NB4 (cell line): ENCODE measurements at places on chromosomes 16 and 17.

DNA sequence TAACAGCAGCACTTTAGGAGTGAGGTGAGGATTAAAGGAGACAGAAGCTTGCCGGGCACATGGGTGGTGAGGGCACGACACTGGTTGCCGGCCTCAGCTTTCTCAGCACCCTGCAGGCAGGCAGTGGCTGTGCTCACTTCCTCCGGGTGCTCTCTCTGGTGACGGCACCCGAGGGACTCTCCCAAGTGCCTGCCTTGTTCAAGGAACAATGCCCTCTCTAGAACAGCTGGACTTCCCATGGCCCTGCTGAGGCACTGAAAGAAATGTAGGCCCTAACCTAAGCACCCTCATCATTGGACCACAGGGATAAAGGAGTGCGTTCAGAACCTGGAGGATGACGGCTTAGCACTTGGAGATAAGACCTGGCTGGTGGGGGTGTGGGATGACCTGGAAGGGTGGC is 72.7 kb downstream of the N4BP1 start:
- peak; percentile 50 for DNase-seq

- DNase-seq, result no peak
These were observed 106.2 kb downstream of the SNX11 start for GRCh38 chr17:48213797-48214196.

GRCh38 chr17:67779098-67779672 is 46.1 kb upstream of the BPTF start:
- peak; percentile 47 for DNase-seq

GRCh38 chr17:32010114-32010513 is 2.9 kb downstream of the LRRC37B start:
- no peak for DNase-seq

DNA sequence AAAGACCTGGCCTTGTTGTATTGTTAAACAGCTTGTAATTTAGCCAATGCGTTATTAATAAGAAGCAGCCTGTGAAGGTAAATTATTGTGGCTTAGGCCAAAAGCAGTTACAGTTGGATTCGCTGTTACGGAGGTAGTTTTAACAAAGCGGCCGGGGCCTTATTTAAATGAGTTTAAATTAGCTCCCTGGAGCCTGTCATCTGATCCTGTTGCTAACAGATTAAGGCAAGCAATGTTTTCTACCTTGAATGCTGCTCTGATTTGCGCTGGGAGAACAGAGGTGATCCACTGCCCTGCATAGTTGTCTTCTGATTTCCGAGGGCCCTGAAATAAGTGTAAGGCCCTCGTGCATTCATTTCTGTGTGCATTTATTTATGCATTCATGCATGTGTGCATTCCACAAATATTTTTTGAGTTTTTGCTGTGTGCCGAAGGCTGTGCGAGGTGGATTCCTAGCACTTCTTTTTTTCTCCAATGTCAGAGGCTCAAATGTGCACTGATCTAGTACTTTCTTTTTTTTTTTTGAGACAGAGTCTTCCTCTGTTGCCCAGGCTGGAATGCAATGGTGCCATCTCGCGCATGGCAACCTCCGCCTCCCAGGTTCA is 10.9 kb downstream of the SEC14L5 start:
- DNase-seq, result no peak

GRCh38 chr16:11235703-11235991 is 20.4 kb downstream of the SOCS1 start:
- DNase-seq, result no peak

DNA sequence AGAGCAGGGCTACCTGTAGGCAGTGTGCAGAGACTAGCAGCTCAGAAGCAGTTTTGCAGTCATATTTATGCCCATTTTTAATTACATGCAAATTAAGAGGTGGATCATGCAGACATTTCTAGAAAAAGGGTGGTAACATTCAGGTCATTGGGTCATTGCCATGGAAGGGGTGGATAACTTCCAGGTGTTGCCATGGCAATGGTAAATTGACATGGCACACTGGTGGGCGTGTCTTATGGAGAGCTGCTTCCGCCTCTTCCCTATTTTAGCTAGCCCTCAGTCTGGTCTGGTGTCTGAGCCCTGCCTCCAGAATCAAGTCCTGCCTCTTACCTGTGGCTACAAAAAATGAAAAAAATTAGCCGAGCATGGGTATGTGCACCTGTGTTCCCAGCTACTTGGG is 2.8 kb upstream of the DNAI2 start:
- no peak for DNase-seq

DNA sequence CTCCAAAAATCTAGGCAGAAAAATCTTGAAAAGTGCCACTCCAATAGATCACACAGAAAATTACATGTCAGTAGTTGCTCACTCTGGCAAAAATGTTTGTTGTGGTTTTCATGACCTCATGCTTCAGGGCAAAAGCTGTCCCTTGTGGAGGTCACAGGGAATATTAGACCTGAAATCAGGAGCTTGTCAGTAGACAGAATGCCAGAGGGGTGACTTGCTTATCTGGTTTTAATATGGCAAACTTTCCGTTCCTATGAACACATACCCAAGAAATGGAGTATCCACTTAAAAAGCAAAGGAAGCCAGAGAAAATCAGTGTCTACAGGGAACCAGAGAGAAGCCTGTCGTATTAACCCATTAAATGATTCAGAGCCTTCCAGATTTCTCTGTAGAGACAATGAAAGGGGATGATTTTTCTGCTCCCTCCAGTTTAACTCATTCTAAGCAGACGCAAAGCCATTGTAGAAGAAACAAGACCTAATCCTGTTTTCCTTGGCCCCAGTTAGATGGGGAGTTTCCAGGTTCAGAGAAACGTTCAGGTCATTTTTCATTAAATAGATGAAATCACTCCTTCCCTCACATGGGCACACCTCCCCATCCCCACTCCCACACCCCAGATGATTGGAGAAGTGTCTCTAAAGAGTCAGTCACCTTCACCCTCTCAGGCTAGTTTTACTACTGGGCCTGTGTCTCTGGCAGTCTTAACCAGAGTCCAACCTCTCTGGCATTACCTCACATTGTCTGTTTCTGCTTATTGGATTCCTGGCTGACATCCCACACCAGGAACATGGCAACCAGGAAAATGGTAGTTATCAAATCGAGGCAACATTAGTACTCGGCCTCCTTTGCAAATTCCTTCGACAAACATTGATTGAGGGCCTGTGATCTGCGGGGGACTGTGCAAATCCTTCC is 6.0 kb downstream of the SOX9 start:
- DNase-seq, result no peak

GRCh38 chr16:84518804-84519341 is 14.4 kb upstream of the MEAK7 start:
- no peak for DNase-seq

DNA sequence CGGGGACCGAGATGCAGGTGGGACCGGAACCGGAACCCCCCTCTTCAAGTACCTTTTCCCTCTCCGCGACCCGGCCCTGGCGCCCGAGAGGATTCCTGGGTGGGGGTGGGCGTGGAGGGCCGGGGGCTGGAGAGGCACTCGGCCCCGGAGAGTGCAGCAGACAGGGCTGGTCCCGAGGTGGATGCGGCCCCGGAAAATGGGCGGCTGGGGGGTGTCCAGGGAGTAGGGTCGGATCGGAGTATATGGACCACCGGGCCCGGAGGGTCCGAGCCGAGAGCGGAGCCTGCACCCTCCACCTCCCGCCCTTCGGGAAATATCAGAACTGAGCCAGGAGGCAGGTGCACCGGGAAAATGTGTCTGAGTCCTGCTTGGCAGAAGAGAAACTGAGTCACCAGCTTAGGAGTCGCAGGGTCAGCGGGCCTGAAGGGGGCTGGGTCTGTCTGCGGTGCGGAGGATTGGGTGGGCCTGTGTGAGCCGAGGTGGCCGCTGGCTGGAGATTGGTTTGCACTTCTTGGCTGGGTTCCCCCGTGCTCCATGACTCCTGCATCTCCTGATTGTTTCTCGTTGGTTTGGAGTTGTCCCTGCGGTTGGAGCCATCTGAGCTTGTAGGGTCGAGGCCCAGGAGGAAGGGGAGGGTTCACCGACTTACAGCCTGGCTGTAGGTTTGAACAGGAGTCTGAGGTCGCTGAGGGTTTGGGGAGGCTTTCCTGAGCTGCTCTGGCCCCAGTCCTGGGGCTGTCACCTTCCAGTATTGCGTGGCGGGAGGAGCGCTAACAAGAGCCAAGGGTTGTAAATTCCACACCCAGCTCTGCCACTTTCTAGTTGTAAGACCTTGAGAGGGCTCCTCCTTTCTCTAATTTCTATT is 518 bp downstream of the SH2B1 start:
- peak; percentile 35 for DNase-seq

DNA sequence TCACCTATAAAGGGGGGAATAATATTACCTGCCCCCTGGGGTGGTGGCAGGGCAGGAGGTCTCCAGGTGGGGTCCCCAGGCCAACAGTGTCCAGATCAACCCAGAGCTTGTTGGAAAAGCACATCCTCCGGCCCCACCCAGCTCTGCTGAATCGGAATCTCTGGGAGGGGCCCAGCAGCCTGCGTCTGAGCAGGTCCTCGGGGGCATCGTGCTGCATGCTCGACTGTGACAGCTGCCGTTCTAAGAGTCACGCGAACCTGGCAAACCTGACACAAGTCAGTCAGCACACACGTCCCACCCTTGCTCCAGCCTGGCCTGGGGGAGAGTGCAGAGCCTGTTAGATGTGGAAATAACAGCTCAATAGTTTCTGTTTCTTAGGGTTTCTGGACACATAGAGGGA is 72.3 kb downstream of the CRISPLD2 start:
- DNase-seq, result no peak

- DNase-seq, result no peak
These were observed 10.5 kb upstream of the RAI1 start for GRCh38 chr17:17670701-17671305.

GRCh38 chr17:338442-339192 is 14.0 kb downstream of the RPH3AL start:
- DNase-seq, result no peak

DNA sequence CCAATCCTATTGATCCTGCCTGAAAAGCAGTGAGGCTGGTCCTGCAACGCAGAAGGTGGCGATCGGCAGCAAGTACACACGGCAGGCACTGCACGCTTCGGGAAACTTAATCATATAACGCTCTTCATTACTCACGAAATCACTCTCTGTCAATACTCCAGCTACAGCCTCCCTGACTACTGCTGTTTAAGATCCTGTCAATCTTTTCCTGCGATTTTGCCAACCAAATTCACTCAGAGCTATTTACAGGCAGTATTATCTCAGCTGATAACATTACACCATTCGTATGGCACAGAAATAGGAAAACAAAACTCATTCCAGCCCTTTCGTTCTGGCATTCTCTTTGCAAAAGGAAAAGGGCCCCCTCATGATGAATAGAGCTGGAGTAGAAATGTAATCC is 262.4 kb upstream of the CDH8 start:
- no peak for DNase-seq

DNA sequence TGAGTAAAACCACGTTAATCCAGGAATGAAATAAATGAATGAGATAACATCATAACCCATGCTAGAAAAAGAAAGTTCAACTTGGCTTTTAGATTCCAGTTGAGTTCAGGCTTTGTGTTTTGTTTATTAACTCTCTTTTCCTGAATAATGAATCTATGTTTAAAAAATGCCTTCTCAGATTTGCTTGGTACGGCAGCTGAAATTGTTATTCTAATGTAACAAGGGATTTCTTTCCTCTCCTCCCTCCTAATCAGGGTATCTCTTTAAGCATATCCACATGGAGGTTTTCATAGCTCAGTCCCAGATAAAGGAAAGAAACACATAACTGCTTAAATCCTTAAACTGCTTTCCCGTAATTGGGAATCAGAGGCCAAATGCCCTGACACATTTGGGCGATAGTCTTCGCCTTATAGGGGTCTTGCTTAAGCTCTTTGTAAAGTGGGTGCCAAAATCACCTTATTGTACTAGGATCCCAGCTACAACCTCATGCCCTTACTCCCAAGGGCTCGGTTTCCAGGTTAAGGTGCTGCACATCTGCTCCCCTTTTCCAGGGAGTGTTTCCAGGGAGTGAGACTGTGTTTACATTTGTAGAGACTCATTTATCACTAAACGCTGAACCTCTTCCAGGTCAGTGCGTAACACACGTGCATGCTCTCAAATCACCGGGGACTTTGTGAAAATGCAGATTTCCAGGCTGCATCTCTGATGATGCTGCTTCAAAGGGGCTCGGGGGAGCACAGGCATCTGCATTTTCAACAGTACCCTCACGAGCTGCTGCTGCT is 142.8 kb upstream of the FOXF1 start:
- DNase-seq, result no peak

- DNase-seq, result peak; percentile 53
These were observed 5.0 kb downstream of the SOST start for GRCh38 chr17:43753493-43754129.

- DNase-seq, result peak; percentile 20
These were observed 34.2 kb downstream of the CFAP20 start for GRCh38 chr16:58094791-58095574.

DNA sequence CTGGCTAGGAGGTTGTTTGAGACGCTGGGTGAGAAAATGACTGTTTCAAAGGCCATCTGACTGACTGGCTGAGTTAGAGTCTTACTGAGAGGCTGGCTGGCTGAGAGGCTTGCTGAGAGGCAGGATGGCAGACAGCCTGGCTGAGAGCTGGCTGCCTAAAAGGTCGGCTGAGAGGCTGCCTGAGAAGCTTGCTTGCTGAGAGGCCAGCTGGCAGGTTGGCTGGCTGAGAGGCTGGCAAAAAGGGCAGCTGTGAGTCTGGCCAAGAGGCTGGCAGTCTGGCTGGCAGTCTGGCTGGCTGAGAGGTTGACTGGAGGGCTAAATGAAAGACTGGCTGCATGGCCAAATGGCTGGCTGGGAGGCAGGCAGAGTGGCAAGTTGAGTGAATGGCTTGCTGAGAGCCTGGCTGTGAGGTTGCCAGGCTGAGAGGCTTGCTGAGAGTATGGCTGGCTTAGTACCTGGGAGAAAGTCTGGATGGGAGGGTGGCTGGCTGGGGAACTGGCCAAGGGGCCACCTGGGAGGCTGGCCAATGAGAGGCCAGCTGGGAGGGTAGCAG is 35.3 kb upstream of the ACSM2B start:
- DNase-seq, result no peak

DNA sequence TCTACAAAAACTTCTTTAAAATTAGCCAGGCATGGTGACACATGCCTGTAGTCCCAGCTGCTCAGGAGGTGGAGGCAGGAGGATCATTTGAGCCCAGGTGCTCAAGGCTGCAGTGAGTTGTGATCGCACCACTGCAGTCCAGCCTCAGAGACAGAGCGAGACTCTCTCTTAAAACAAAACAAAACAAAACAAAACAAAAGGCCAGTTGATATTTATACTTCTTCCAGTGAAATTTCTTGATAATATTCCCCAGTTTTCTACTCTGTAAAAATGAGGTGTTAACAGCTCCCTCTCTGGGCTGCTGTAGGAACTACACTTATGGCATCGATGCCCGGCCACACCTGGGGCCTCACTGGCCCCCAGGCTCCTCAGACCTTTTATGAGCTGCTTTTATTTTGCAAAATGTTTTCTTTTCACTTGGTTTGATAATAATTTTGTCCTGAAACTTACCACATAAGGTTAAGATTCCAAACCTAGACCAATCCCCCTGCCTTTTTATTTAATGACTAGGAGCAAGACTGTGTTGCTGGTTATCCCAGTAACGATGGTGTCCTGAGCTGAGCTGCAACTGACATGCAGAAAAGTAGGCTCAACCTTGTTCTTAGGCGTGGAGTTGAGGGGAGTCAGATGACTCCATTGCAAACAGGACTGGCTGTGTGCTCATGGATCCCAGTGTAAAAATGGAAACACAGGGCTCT is 17.6 kb downstream of the MAPK8IP3 start:
- peak; percentile 33 for DNase-seq
